ENCODE measurements at places on chromosomes 4 and X. TPM values are rescaled to one million over a fixed set of nuclear protein-coding genes. Genes with fewer than 3 reads are reported as not detected.

Gene HAND2
- total RNA-seq: 11.2 TPM

Gene MSN
- total RNA-seq: 286 TPM

Gene LRPAP1
- 222 TPM for total RNA-seq

Gene FDCSP
- total RNA-seq: not detected

Gene GABRE
- 20.8 TPM for total RNA-seq

Gene RPA4
- 0.65 TPM for total RNA-seq

Gene AMER1
- total RNA-seq: 2.3 TPM

Gene ASB12
- total RNA-seq: not detected

Gene FRAS1
- 20.0 TPM for total RNA-seq

Gene MSANTD1
- total RNA-seq: 2.1 TPM

Gene F11
- total RNA-seq: not detected

Gene ARAP2
- total RNA-seq: not detected

GRCh38 chrX:9805956-9806355 is 19.7 kb downstream of the SHROOM2 start:
- H3K4me3 ChIP-seq: no peak overlapping the region
- no peaks in the 10 kb centered on the region for H3K36me3 ChIP-seq
- DNase-seq: no peak
- H3K27me3 ChIP-seq: no peaks in the 10 kb centered on the region
- H3K4me1 ChIP-seq: no peaks in the 10 kb centered on the region

DNA sequence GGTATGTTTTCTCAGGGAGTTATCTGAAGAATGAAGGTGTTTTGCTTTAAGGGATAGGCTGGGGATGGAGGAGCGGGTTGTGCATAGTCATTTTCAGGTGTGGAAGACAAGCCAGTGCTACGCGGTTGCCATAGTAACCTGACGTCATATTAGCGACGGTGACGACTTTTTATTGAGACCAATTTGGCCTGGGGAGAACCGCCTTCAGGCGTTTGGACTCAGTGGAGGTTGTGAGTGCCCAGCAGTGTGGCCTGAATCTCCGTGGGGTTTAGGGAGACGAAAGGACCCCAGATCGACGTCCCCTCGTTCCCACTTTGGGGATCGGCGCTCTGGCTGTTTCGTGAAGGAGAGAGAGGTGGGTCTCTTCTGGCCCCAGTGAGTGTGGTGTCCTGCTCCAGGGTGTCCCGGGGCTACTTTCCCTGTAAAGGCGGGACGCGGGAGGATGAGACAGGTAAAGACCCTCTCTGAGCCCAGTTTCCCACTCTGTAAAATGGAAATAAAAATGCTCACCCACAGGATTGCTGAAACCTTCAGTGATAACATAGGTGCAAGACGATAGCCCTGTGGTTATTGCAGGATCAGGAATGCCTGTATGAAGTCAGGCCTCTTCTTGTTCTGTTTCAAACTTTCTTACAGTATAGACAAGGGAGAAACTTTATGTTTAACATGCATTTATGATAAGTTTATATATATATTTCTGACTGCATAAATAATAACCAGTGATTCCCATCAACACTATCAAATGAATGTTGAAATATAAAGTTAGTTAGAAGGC is 48.6 kb downstream of the GPRASP3 start:
- H3K4me1 ChIP-seq: peaks cover 20% of the 10 kb centered on the region
- H3K27me3 ChIP-seq: no peaks in the 10 kb centered on the region
- H3K36me3 ChIP-seq: no peaks in the 10 kb centered on the region

DNA sequence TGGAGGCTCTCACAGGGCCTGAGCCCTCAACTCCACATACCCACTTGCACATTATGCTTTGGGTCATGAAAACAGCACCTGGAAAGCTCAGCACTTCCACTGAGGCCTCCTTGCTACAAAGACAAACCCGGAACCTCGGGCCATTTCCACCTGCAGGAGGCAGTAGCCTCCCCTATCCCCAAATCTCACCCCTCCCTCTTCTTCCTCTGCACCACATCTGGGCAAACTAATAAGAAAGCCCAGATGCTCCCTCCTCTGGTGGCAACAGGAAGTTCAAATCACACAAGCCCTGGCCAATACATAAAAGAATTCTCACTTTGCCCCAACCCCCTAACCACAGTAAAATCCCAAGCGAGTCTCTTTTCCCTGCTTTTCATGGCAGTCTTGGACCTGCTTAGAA is 136.4 kb downstream of the MAPK10 start:
- H3K27me3 ChIP-seq: no peaks in the 10 kb centered on the region
- no peaks in the 10 kb centered on the region for H3K36me3 ChIP-seq
- peak; percentile 67 for DNase-seq
- H3K4me3 ChIP-seq: no peak overlapping the region
- peaks cover 20% of the 10 kb centered on the region for H3K4me1 ChIP-seq
- no peak overlapping the region for H3K27ac ChIP-seq

DNA sequence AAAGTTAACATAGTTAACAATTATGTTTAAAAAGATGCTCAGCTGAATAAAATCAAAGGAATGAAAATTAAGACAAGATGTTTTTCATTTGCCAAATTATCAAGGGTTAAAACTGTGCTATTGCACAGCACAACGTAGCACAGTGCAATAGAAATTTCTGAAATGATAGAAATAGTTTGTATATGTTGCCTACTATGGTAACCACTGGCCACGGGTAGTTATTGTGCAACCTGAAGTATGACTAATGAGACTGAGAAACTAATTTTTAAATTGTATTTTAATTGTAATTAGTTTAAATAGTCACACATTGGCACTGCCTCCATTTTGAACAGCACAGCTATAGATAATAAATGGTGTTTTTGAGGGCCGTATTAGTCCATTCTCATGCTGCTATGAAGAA is 343.1 kb upstream of the FAM241A start:
- H3K36me3 ChIP-seq: no peaks in the 10 kb centered on the region
- no peak overlapping the region for H3K27ac ChIP-seq
- DNase-seq: peak; percentile 76

DNA sequence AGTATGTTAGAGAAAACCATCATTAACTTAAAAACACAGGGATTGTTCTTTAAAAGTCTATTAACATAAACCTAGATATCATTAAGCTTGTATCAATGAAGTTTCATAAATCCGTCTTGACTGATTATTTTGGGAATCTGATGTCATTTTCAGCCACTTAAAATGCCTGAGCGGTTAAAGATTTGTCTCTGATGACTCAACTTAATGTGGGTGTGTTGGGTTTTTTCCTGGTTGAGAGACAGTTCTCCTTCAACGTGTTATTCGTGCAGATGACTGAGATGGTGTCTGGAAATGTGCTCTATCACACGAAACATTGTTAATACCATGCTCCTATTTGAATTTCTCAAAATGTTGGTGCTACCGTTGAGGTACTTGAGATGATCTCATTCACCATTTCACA is 227.3 kb upstream of the TENM3 start:
- no peaks in the 10 kb centered on the region for H3K4me1 ChIP-seq
- peak; percentile 45 for DNase-seq
- H3K27ac ChIP-seq: no peak overlapping the region

DNA sequence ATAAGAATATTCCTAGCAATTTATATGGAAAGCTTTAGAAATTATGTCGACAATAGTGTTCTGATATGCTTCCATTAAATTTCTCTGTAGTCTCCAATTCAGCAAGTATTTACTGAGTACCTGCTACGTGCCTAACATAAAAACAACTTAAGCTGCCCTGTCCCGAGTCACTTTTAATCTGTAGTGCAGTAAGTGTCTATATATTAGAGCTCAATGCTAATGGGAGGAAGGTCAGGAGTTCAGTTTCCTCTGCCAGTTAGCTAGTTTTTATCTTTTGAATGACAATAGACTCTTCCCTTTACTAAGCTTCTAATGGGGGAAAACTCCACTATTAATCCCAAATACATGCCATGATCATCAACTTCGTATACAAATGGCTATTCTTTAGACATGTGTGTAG is 118.7 kb upstream of the NAP1L5 start:
- no peak for DNase-seq
- no peak overlapping the region for H3K4me3 ChIP-seq
- H3K27ac ChIP-seq: no peak overlapping the region
- H3K4me1 ChIP-seq: peaks cover 5% of the 10 kb centered on the region

DNA sequence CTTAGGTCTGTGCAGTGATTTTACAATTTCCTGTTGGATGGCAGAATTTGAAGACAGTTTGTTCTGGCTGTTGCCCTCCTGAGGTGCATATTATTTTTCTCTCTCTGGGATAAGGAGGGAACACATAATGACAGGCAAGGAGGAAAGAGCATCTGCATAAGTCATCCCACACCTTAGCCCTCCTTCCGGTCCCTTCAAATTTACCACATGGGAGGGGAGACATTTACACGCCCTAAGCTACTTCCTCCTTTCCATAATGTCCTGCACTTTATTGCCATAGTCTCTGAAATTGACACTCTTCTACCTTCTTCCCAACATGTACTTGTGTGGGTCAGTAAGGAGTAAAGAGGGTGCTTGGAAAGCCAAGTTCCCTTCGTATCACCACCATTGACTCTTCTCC is 13.9 kb downstream of the SMPX start:
- DNase-seq: no peak
- no peak overlapping the region for H3K4me3 ChIP-seq
- no peaks in the 10 kb centered on the region for H3K4me1 ChIP-seq
- H3K27ac ChIP-seq: no peak overlapping the region
- no peaks in the 10 kb centered on the region for H3K27me3 ChIP-seq

DNA sequence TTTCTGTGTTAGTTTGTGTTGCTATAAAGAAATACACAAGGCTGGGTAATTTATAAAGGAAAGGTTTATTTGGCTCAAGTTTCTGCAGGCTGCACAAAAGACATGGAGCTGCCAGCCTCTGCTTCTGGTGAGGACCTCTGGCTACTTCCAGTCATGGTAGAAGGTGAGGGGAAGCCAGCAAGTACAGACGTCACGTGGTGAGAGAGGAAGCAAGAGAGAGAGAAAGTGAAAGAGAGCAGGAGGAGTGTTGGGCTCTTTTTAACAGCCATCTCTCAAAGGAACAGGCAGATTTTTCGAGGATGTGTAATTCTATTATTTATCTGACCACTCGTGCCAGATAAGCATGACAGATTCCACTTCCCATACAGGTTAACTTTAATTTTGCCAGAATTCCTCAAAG is 1199.1 kb downstream of the ADGRL3 start:
- no peaks in the 10 kb centered on the region for H3K36me3 ChIP-seq
- no peaks in the 10 kb centered on the region for H3K4me1 ChIP-seq
- no peak overlapping the region for H3K4me3 ChIP-seq

GRCh38 chrX:389021-389441 is 2.3 kb upstream of the PPP2R3B start:
- no peak overlapping the region for H3K27ac ChIP-seq
- H3K4me1 ChIP-seq: 0 out of 2 replicates have a peak, but pooled peaks cover 5% of the 10 kb centered on the region
- DNase-seq: no peak

- peak; percentile 46 for DNase-seq
- no peak overlapping the region for H3K27ac ChIP-seq
- H3K36me3 ChIP-seq: no peaks in the 10 kb centered on the region
- no peaks in the 10 kb centered on the region for H3K27me3 ChIP-seq
- H3K4me1 ChIP-seq: no peaks in the 10 kb centered on the region
These were observed 146.5 kb upstream of the PUDP start for GRCh38 chrX:7294483-7294882.

- H3K36me3 ChIP-seq: no peaks in the 10 kb centered on the region
- H3K4me1 ChIP-seq: no peaks in the 10 kb centered on the region
- H3K27ac ChIP-seq: no peak overlapping the region
- H3K4me3 ChIP-seq: no peak overlapping the region
These were observed 21.4 kb downstream of the ZCCHC13 start for GRCh38 chrX:74325130-74326059.

- H3K27ac ChIP-seq: no peak overlapping the region
- H3K36me3 ChIP-seq: no peaks in the 10 kb centered on the region
These were observed 155.4 kb upstream of the FRG1 start for GRCh38 chr4:189785257-189785656.

GRCh38 chr4:78137532-78137931 is 80.4 kb downstream of the FRAS1 start:
- H3K27me3 ChIP-seq: no peaks in the 10 kb centered on the region
- DNase-seq: peak; percentile 67
- no peaks in the 10 kb centered on the region for H3K4me1 ChIP-seq
- no peak overlapping the region for H3K4me3 ChIP-seq
- no peak overlapping the region for H3K27ac ChIP-seq

DNA sequence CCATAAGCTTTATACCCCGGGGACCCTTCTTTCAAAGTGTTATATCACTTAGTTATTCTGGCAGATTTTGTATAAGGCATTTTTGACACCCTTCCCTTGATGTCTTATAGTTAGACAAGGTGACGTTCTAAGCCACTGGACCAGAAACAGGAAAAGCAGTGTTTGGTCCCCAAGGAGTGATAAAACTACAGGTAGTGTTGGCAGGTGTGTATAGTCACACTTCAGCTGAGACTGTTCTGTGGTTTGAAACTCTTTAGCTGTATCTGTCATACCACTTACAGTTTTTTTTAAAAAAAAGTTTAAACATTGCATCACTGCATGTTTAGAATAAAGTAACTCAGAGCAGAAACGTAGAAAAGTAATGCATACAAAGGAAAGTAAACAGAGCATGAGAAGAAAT is 48.5 kb downstream of the TLL1 start:
- no peak for DNase-seq
- no peaks in the 10 kb centered on the region for H3K27me3 ChIP-seq
- H3K4me3 ChIP-seq: no peak overlapping the region
- no peaks in the 10 kb centered on the region for H3K36me3 ChIP-seq
- H3K4me1 ChIP-seq: no peaks in the 10 kb centered on the region

Measured in GM23248 (cell line).